ENCODE measurements at places on chromosomes 7 and 10.

DNA sequence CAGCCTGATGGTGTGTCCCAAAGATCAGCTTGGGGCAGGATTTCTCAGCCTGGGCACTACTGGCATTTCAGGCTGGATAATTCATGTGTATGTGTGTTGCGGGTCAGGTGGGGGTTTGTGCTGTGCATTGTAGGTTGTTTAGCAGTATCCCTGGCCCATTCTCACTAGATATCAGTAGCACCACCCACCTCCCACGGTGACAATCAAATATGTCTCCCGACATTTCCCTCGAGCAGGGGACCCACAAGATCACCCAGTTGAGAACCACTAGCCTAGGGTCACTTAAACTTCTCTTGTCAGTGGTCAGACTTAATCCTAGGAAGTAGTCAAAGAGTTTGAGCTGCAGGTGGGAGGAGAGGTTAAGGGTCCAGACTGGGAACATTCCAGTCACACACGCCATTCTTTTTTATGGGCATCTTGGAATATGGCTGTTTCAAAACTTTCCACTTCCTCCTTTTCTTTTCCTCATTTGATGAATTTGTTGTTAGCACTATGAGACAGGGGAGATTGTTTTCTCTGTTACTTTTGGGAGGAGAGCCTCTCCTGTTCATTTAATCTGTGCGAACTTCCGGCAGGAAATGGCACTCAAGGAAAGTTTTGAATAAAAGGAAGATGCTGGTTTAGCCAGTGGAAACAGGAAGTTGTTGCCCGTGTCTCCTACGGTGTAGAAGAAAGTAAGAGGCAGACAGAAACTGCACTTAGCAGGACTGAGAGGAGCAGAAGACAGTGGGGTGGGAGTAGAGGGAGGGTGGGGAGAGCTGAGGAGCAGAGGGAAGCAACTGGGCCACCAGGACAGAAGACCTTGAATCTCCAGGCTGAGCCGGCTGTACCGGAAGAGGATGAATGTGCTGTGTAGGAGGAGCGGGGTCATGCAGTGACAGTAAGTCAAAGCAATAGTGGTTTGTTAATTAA is 17.6 kb upstream of the EXOC6 start:
- DNase-seq: no peak

DNA sequence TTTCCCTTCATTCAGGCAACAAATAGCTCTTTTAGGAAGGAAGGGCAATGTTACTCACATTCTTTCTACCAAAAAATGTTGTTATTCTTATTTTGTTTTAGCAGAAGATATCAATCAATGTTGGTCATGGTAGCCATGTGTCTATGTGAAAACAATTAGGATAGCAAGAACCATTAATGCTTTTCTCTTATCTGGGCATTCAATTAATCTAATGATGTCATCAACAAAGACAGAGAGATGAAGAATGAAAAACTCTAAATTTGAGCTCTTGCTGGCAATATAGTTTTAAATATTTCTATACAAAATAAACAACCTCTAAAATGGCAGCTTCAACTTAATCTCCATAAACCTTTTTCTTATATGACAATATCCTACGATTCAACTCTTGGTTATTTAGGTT is 353.7 kb upstream of the ANKRD30A start:
- no peak for DNase-seq

DNA sequence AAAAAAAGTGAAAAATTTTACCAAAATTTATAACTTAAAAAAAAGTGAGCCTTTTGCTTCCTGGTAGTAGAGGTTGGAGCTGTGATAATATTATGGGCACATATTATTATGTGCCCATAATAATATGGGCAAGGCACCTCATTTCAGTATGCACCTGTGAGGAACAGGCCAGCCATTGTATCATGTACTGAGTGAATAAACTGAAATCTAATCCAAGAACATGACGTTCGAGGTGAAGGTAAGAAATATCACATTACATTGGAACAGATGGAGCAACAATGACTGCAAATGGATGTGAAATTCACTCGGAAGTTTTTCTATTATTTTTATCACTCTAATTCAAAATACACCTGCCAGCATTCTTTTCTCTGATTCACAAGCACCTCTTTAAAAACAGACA is 216.0 kb downstream of the KLF6 start:
- no peak for DNase-seq

DNA sequence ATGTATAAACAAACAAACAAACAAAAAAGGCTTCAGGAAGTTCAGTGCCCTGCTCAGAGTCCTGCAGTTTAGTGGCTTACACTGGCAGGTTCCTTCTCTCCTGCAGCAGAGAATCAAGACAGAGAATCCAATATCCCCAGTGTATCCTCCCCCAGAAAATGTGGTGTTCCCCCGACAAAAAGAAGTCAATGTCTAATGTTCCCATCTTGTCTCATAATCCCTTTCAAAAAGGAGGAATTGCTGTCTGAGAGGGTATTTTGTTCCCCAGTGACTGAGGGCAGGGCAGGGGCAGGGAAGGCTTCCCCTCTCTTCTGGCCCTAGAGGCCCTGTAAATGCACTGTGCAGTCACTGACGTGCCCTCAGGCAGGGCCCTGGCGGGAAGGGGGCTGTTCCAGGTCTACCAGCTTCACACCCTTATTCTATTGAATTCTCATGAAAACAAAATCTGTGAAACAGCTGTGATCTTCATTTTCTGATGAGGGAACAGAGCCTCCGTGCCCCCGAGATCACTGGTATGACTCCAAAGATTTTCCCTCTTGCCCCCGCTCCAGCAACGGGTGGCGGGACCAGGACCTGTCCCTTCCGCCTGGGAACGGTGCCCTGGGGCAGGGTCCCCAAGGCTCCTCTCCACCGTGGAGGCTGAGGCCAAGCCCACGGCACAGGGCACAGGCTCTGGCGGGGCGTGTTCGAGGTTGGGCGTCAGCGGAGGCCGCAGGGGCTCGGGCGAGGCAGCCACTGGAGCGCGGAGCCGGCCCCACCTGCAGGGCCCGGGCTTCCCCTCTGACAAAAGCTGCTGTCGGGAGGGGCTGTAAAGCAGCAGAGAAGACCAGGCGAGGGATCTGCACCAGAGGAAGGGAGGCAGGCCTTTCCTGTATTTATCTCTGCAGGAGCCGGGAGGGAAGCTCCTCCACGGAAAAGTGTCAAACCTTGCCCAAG is 13.4 kb upstream of the WDFY4 start:
- no peak for DNase-seq

DNA sequence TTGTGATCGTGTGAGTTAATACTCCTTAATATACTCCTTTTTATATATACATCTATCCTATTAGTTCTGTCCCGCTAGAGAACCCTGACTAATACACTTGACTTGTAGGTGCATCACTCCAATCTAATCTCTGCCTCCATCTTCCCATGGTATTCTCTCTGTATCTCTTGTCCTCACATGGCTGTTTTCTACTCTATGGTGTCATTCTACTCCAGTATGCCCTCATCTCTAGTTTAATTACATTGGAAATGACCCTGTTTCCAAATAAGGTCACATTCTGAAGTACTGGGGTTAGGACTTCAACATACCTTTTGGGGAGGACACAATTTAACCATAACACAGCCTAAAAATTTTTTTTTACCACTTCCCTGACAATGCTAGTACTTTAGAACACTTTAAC is 25.8 kb upstream of the TNKS2 start:
- no peak for DNase-seq

DNA sequence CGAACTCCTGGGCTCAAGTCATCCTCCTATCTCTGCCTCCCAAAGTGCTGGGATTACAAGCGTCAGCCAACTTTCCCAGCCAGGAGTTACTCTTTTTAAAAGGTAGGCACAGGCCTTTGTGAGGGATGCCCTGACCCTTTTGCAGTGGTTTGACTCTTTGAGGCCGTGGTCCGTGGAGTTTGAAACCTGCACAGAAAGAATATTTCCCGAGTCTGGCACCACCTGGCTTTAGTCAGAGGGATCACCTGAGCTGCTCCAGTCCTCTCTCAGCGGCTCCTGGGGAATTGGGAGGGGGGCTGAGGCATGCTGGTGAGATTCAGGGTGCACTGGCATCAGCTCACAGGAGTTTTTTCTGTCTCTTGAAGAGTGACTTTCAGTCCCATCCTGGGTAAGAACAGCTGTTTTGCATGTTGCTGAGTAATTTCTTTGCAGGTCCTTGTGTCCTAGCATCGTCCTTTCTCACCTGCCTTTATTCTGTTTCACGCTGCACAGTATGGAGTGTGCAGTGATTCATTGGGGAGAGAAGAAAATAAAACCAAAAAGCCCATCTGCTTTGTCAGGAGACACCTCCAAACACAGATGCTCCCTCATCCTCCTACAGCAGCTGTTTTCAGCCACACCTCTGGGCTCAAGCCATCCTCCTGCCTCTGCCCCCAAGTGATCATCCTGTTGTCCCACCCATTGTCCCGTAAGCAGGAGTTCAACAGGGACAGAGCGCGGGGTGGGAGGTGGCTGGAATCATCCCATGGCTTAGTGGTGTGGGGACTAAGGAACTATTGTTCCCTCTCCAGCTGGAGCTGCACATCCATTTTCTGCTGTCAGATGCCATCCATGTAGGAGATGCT is 284.7 kb downstream of the CAMK1D start:
- no peak for DNase-seq

DNA sequence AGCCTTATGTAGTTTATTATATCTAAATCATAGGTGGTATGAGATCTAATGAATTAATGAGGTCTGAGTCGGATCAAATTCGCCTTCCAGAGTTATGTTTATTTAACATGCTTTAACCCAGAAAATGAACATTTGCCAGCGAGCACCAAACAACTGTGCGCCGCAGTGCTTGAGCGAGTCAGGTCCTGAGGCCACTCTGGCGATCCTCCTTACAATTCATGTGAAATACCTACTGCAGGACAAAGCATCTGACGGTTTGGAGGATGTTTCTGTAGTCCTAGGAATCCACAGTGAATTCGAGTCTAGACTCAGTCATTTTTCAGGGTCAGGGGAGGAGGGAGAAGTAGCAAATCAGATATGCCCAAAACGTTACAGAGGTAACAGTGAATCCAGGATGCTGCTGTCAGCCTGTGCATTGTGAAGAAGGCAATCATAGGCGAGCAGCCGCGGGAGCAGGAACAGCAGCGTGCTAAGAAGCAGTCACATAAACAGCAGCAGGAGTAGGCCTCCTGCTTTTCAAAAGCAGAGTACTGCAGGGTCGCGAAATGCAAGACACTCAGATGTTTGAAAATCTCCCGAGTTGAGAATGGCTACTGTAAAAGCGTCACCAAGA is 120.2 kb downstream of the CACNB2 start:
- no peak for DNase-seq

All from CD4-positive, alpha-beta T cell treated with Interferon alpha-2 for 1 hour (primary cell).